ENCODE measurements at places on chromosomes 7 and 10.

GRCh38 chr7:40959955-40960354, 742.9 kb downstream of the INHBA start:
- no peak for DNase-seq

DNA sequence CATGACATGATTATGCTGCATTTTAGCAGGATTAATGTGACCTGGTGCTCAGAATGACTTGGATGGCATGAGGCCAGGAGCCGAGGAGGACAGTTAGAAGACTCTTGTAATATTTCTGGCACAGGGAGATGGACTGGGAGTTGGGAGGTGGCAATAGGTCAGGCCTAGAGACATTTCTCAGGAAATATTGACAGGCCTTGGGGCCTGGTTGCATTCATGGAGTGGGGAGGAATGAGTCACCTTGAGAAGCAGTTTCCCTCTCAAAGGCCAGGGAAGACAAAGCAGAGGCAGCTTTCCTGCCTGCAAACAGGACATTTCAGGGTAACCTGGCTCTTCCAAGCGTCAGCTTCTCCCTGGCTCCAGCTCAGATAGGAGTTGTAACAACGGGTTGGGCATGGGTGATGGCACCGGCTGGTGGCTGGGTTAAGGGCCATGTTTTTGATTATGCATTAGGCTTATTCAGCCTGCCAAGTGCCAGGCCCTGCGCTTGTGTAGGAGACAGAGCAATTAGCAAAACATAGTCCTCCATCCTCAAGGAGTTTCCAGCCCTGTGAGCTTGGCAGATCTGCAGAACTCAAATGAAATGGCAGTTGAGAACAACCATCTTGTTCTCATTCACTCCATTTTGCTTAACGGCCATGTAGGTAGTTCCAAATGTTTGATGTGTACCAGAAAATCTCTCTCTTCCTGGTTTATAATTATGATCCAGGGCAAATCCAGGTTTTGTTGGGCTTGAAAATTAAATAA, 38.2 kb downstream of the HK1 start:
- no peak for DNase-seq

- DNase-seq: peak; percentile 14
Observed at GRCh38 chr10:15254808-15255648, 86.5 kb upstream of the NMT2 start.

DNA sequence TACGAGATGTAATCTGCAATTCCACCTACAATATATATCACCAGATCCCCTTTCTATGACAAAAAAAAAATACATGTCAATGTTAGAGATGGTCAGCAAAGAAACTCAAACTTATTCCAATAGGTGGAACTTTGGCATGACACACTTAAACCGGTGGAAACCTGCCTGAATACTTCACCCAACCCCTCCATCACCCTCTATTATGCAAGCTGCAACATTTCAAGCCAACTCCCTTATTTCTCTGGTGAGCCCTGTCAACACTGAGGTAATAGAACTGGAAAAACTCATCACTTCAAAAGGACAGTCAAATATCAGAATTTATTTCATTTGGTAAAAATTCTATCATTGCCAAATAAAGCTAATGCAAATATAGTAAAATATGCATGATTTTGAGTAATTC, 3.6 kb downstream of the ZNF438 start:
- no peak for DNase-seq

DNA sequence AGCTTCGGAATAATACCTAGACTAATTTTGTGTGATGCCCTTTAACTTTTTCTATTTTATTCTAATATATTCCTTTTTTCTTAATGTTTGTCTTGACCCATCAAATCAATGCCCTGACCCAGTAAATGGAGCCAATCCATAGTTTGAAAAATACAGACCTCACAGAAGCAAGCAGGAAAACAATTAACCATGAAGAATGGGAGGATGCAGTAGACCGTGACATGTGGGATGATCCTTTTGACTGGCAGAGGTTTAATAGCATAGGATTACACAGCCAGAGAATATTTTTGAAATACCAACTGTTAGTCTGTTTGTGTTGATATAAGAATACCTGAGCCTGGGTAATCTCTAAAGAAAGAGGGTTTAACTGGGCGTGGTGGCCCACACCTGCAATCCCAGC, 142.6 kb upstream of the NEBL start:
- DNase-seq: no peak

DNA sequence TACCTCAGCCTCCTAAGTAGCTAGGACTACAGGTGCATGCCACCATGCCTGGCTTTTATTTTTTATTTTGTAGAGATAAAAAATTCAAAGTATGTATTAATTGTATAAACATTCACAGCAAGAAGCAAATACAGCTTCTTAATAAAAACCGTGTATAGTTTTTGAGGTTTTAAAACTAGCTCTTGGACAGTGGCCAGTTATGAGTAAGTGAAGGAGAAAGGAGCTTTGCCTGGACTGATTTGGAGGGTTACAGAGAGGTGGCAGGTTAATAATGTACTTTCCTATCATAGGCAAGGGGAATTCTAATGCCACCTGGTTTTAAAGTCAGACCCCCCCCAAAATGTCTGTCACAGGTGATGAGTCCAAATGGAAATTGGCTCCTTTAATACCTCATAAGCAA, 43.4 kb downstream of the ZNRF2 start:
- DNase-seq: no peak

All from activated naive CD4-positive, alpha-beta T cell treated with Interleukin-2 at 50 U/mL for 16 hours (primary cell).